Esophagus muscularis mucosa (tissue), 4 donors: ENCODE measurements at places on chromosomes 1 and 21. TPM values are rescaled to one million over a fixed set of nuclear protein-coding genes. Genes with fewer than 3 reads are reported as not detected.

GRCh38 chr1:181390410-181391077, 92.8 kb upstream of the CACNA1E start:
- no peak overlapping the region for H3K27ac ChIP-seq
- no peak overlapping the region for H3K4me3 ChIP-seq
- H3K27me3 ChIP-seq, result no peaks in the 10 kb centered on the region
- peaks cover 9% of the 10 kb centered on the region for H3K4me1 ChIP-seq
- H3K36me3 ChIP-seq, result no peaks in the 10 kb centered on the region
- no peak for DNase-seq

DNA sequence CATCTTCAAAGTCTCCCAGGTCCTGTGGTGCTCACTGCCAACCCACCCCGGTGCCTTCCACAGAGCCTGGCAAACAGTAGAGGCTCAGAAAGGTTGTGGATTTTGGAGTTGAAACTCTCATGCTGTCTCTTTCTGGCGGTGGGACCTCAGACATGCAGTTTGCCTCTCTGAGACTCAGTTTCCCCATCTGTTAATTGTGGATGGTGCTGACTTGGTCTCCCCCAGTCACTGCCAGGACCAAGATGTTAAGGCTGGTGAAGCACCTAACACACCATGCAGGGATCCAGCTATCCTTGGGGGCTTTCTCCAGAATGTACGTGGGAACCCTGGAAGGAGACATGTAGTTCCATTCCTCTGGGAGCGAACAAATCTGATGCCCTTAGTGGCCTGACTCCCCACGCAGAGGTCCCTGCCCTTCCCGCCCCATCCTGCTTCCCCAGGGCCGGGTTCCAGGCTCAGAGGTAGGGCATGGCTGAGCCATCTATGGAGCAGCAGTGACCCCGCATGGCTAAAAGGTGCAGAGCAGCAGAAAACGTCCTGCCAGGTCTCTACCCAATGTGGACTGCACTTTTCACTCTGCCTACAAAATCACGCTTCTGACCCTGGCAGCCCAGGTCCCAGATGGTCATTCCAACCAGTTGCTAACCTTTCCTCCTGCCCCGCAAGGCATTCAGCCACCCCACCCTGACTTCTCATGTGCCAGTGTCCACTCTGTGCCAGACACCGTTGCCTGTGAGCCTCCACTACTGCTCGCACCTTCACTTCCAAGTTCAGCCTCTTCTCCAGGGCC, 9.2 kb upstream of the TTC22 start:
- no peaks in the 10 kb centered on the region for H3K27me3 ChIP-seq
- H3K36me3 ChIP-seq, result no peaks in the 10 kb centered on the region
- no peak overlapping the region for H3K4me3 ChIP-seq
- H3K27ac ChIP-seq, result no peak overlapping the region

AMY1A gene
- total RNA-seq, result not detected

CA6 gene
- not detected for total RNA-seq

DNA sequence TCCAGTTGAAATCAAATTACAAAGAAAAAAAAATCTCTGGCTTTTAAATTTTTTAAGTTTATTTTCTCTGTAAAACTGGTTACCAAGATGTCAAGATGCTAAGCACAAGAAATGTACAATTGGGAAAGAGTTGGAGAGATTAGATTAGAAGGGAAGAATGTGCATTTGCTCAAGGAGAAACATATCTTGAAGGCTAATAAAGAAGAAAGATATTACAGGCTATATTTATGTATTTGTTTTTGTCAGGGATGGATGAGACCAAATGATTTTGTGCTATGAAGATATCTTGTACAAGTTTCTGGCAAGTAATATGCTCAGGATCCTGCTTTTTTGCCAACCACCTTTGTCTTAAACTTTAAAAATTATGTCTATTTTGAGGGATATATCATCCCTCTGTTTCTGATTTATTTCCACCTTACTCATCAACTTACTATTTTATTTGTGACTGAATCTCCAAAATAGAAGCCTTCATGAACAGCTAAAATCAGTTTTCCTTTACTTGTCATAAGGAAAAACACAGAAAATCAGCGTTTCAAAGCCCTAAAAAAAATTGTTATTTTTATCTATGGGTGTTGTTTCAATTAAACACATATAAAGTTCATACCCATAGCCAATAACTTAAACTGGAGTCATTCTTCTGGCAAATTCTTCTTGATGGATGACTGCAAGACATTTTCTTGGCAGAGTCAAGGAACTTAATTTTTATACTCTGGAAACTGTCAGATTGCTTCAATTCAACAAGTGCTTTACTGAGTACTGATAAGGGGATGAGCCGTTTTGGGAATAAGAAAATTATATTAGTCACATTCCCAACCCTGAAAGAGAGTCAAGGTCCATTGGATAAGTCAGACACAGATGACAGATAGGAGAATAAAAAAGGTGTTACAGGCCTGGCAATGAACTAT, 141.8 kb downstream of the CTH start:
- H3K27ac ChIP-seq, result no peak overlapping the region
- H3K4me1 ChIP-seq, result peaks cover 7% of the 10 kb centered on the region
- no peak for DNase-seq
- no peaks in the 10 kb centered on the region for H3K27me3 ChIP-seq

DNA sequence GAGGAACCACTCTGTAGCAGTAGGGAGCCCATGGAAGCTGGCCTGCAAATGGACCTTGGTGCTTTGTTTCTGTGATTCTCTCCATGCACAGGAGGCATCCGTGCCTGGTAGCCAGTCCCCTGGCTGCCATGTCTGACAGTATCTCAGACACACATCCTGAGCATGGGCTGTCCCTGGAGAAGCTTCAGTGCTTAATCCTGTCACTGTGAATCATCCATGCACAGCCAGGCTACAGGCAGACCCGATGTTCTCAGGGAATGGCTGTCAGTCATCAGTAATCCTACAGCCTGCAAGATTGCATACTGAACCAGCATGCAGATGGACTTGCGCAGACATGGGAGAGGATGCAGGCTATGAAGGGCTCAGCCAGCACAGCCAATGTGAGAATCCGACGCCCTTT, 606.3 kb upstream of the PLXNA2 start:
- H3K36me3 ChIP-seq, result no peaks in the 10 kb centered on the region
- no peak for DNase-seq
- H3K27me3 ChIP-seq, result no peaks in the 10 kb centered on the region

- no peak for DNase-seq
- no peaks in the 10 kb centered on the region for H3K36me3 ChIP-seq
- H3K4me1 ChIP-seq, result peaks cover 28% of the 10 kb centered on the region
- no peak overlapping the region for H3K27ac ChIP-seq
These were observed 67.1 kb downstream of the DDR2 start for GRCh38 chr1:162699366-162699765.

SPRR1B gene
- not detected for total RNA-seq

- no peaks in the 10 kb centered on the region for H3K36me3 ChIP-seq
- no peaks in the 10 kb centered on the region for H3K27me3 ChIP-seq
These were observed 36.5 kb downstream of the PTPN14 start for GRCh38 chr1:214514819-214515383.

LDLRAD2 gene
- not detected for total RNA-seq

- no peak for DNase-seq
- H3K36me3 ChIP-seq, result no peaks in the 10 kb centered on the region
- H3K27ac ChIP-seq, result no peak overlapping the region
- H3K27me3 ChIP-seq, result no peaks in the 10 kb centered on the region
These were observed 15.5 kb upstream of the FAM78B start for GRCh38 chr1:166182281-166182680.

MAP3K21 gene
- total RNA-seq, result 0.45 TPM

- no peaks in the 10 kb centered on the region for H3K27me3 ChIP-seq
- no peak for DNase-seq
- H3K4me3 ChIP-seq, result no peak overlapping the region
- H3K27ac ChIP-seq, result no peak overlapping the region
- no peaks in the 10 kb centered on the region for H3K4me1 ChIP-seq
These were observed 110.0 kb downstream of the AMY1C start for GRCh38 chr1:103859721-103860120.

CHI3L1 gene
- total RNA-seq, result 1.7 TPM

SLC2A5 gene
- total RNA-seq, result 0.06 TPM

GRCh38 chr1:20229171-20229570, 42.9 kb upstream of the PLA2G2C start:
- no peaks in the 10 kb centered on the region for H3K36me3 ChIP-seq
- no peak for DNase-seq
- no peak overlapping the region for H3K4me3 ChIP-seq
- no peak overlapping the region for H3K27ac ChIP-seq
- H3K27me3 ChIP-seq, result peaks cover 7% of the 10 kb centered on the region
- no peaks in the 10 kb centered on the region for H3K4me1 ChIP-seq

DNA sequence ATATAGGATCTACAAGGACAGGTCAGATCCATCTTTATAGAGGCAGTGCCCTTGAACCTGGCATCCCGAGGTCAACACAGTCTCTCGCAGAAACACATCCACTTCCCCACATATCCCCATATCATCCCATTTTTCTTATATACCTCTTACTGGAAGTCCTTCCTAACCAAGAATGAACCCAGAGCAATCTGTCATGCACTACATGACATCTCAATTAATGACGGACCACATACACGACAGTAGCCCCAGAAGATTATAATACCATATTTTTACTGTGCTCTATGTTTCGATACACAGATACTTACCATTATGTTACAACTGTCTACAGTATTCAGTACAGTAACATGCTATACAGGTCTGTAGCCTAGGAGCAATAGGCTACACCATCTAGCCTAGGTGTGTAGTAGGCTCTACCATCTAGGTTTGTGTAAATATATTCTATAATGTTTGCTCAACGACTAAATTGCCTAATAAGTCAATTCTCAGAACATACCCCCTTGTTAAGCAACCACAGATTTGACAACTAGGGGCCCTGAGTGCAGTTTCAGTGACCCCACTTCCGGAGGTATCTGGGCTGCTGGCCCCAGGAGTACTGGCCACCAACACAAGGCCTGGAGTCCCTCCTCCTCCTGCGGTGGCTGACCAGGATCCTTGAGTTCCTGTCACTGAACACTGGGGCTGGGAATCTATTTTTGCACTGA, 28.1 kb downstream of the PTPN14 start:
- peaks cover 63% of the 10 kb centered on the region for H3K4me1 ChIP-seq
- no peak overlapping the region for H3K27ac ChIP-seq
- peak; percentile 12 for DNase-seq
- H3K36me3 ChIP-seq, result no peaks in the 10 kb centered on the region
- no peak overlapping the region for H3K4me3 ChIP-seq

- peak; percentile 92 for DNase-seq
- no peaks in the 10 kb centered on the region for H3K36me3 ChIP-seq
- no peak overlapping the region for H3K27ac ChIP-seq
- H3K27me3 ChIP-seq, result peaks cover 4% of the 10 kb centered on the region
These were observed 25.5 kb downstream of the ETV3L start for GRCh38 chr1:157073944-157074685.

AMY2A gene
- not detected for total RNA-seq

DNA sequence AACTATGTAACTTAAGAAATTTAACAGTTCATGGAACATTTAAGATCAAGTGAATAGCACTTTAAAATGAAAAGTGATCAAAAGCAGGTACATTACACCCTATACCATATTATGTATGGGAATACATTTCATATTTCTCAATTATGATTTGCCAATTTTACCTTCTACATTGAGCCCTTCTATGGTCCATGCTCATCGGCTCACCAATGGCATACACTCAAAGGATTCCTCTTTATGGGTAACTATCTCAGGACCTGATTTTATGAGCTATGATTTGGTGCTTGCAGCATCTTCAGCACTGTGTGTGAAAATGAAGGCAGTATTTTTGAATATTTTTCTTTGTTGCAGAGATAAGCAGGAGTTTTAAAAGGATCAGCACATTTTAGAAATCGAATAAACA, 33.5 kb downstream of the FUBP1 start:
- no peaks in the 10 kb centered on the region for H3K27me3 ChIP-seq
- H3K4me3 ChIP-seq, result no peak overlapping the region
- H3K36me3 ChIP-seq, result peaks cover 35% of the 10 kb centered on the region

SLAMF1 gene
- 1.2 TPM for total RNA-seq

KRTAP12-2 gene
- not detected for total RNA-seq

- no peaks in the 10 kb centered on the region for H3K4me1 ChIP-seq
- no peaks in the 10 kb centered on the region for H3K27me3 ChIP-seq
- H3K4me3 ChIP-seq, result no peak overlapping the region
- H3K36me3 ChIP-seq, result no peaks in the 10 kb centered on the region
These were observed 27.2 kb downstream of the NGF start for GRCh38 chr1:115310581-115311473.

PRAMEF18 gene
- total RNA-seq, result not detected

DNA sequence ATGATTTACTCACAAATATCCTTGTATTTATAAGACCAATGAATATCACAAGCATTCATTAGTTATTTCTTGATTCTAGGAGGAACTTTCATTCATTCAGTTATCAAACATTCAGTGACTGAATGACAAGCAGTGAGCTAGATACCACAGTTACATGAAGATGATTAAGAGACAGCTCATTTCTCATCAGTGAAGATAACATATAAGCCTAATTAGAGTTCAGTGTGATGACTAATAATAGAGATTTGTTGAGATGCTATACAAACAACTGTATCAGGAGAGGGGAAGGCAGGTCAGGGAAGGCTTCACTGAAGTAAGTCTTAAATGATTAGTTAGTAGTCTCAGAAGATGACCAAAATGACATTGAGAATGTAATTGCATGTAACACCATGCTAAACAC, 14.6 kb upstream of the C1orf105 start:
- no peak overlapping the region for H3K27ac ChIP-seq
- no peak overlapping the region for H3K4me3 ChIP-seq
- DNase-seq, result no peak
- peaks cover 4% of the 10 kb centered on the region for H3K4me1 ChIP-seq
- H3K27me3 ChIP-seq, result no peaks in the 10 kb centered on the region
- H3K36me3 ChIP-seq, result no peaks in the 10 kb centered on the region

- H3K4me3 ChIP-seq, result no peak overlapping the region
- H3K27me3 ChIP-seq, result peaks cover 58% of the 10 kb centered on the region
These were observed 272.9 kb upstream of the C1orf174 start for GRCh38 chr1:4172644-4173599.

GRCh38 chr1:79899914-79900313, 893.4 kb upstream of the ADGRL4 start:
- DNase-seq, result no peak
- no peaks in the 10 kb centered on the region for H3K27me3 ChIP-seq
- peaks cover 11% of the 10 kb centered on the region for H3K4me1 ChIP-seq
- H3K27ac ChIP-seq, result no peak overlapping the region

OR2AK2 gene
- total RNA-seq, result not detected

OPRD1 gene
- total RNA-seq, result 0.17 TPM
